ENCODE measurements at places on chromosomes 5 and 9. TPM values are rescaled to one million over a fixed set of nuclear protein-coding genes. Genes with fewer than 3 reads are reported as not detected.

Gene GRXCR2
- not detected for total RNA-seq

Gene ZDHHC11
- 14.5 TPM for total RNA-seq

Gene MARCHF3
- total RNA-seq = 3.1 TPM

Gene SNCAIP
- total RNA-seq = 10.2 TPM

Gene IRX1
- total RNA-seq = 24.8 TPM

DNA sequence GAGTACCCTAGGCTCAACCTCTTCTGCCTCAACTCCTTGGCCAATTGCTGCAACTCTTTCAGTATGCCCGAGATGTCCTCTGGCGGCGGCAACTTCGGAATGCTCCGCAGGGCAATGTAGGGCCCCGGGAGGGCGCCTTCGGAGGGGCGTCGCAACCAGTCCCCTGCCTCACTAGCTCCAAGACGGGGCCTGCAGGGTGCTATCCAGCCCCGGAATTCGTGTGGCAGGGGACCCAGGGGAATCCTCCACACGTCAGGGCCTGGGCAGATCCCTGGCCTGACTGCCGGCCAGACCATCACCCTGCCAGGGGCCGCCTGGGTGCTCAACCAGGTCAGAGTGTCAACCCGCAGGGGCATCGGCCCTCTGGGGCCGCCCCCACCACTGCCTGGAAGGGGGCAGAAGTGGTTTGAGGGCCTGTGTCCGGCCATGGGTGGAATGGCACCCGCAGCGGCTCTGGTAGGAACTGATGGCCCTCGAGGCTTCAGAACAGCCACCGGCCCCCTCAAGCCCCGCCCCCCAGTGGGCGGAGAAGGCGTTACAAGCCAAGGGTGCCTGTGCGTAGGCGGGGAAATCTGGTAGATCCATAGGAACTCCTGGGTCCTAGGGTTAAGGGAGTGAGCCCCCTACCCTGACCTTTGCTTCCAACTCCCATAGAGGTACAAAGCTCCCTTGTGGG is at the start of gene POU5F2:
POU5F2 (minus strand) TSS at position 465 of the 676 bp plus-strand sequence; CDS start at position 428, 37 bp downstream.
- DNase-seq = no peak
- no peak within 1 kb of the TSS for H3K4me3 ChIP-seq
- H3K4me1 ChIP-seq = no peaks in the 10 kb centered on the region
- no peaks in the 10 kb centered on the region for H3K27me3 ChIP-seq
- H3K36me3 ChIP-seq = peaks cover 21% of the 10 kb centered on the region

DNA sequence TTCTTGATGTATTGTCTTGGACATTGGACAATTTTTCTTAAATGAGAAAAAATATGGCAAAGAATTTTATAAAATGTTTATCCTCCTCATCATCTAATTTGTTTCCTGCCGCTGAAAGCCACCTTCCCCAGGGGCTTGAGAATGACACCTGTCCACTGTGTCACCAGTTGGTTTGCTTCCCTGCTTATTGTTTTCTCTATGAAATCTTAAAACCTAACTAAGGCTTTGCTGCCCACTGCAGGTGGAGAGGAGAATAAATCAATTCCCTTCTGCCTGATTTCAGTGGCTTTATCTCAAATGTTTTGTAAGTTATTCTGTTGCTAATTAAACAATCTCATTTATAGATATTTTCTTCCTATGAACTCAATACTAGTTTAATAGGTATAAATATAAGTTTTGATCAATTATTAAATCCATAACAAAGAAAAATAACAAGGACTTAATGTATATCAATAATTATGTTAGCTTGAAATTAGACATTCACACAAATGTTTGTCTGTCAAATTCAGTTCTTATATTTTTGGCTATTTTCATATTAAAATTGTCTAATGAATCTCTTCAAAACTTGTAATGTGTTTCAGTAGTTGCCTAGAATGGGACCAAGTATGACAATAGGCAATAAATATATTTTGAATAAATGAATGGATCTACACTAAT is 822.5 kb downstream of the PTPRD start:
- H3K4me1 ChIP-seq = no peaks in the 10 kb centered on the region
- H3K36me3 ChIP-seq = no peaks in the 10 kb centered on the region
- H3K27me3 ChIP-seq = no peaks in the 10 kb centered on the region
- peak; percentile 43 for DNase-seq
- H3K4me3 ChIP-seq = no peak overlapping the region

DNA sequence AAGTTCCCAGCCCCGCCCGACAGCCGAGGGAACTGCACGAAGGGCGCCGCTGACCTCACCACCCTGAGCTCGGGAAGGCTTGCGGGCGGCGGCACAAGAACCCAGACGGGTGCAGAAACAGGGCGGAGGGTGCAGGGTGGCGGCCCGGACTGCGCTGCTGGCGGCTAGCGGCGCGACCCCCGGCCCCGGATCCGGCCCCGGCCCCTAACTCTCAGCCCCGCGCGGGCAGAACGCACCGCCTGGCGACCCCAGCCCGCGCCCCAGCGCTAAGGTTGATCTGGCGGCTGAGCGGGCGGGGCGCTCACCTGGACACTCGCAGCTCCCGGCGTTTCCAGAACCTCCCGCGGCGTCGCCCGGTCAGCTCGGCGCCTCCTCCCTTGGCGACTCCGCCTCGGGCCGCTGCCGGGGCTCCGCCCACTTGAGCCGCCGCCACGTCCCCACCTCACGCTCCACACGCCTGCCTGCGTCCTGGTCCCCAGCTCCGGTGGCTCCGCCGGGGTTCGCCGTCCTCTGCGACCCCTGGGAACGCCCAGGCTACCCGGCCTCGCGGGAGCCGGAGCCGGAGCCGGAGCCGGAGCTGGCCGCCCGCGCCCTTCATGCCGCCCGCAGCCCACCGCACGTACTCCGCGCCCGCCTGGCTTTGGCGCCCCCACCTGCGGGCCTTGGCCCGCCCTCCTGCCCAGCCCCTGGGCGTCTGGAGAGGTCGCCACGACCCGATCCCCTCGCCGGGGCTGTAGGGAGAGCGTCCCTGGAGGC is at the start of gene P4HA2:
P4HA2 (minus strand) TSS at position 369 of the 756 bp plus-strand sequence. CDS start 9,227 bp downstream, outside the sequence.
- H3K4me3 ChIP-seq = peak within 1 kb of the TSS; percentile 74
- H3K36me3 ChIP-seq = no peaks in the 10 kb centered on the region
- H3K4me1 ChIP-seq = peaks cover 5% of the 10 kb centered on the region
- H3K27ac ChIP-seq = no peak within 1 kb of the TSS

DNA sequence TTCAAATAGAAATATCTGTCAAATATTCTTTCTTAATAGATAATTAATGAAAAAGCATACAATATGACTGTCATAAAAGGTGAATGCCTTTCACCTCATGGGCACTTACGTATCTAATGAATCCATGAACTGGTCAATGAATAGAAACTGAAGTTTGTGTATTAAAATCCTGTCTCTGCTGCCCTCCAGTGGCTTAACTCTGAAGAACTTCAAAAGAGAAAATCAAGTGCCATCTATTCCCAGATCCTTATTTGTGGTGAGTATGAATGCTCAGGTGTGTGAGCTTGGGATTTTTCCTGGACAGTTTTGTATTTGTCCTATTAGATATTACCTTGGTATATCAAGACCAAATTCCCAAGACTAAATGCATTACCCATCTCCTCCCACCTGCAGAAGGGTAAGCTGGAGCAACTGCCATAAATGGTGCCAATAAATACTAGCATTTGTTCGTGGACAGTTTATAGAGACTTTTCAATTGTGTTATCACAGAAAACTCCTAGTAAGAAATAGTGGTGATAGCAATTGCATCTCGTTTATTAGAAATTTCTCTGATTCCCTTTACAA is 44.0 kb upstream of the SVEP1 start:
- peak; percentile 58 for DNase-seq
- H3K27me3 ChIP-seq = peaks cover 6% of the 10 kb centered on the region
- no peak overlapping the region for H3K4me3 ChIP-seq
- H3K4me1 ChIP-seq = no peaks in the 10 kb centered on the region
- no peak overlapping the region for H3K27ac ChIP-seq

DNA sequence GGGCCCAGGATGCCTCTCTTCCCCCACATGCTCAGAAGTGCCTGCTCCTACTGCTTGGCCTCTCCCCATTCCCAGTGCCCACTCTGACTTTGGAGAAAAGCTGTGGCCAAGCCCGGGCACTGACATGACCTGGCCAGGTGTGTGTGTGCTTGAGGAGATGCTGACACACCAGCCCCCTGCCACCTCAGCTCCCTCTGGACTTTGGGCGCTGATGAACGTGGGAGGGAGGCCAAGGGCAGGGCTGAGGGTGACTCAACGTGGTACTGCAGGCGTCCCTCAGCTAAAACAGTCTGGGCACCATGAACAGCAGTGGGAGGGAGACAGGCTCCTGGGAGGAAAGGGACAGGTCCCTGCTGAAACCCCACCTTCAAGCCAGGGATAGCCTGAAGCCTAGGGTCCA is 3.9 kb downstream of the TRIM36 start:
- no peak overlapping the region for H3K4me3 ChIP-seq
- no peak for DNase-seq
- peaks cover 9% of the 10 kb centered on the region for H3K4me1 ChIP-seq
- H3K36me3 ChIP-seq = peaks cover 40% of the 10 kb centered on the region

DNA sequence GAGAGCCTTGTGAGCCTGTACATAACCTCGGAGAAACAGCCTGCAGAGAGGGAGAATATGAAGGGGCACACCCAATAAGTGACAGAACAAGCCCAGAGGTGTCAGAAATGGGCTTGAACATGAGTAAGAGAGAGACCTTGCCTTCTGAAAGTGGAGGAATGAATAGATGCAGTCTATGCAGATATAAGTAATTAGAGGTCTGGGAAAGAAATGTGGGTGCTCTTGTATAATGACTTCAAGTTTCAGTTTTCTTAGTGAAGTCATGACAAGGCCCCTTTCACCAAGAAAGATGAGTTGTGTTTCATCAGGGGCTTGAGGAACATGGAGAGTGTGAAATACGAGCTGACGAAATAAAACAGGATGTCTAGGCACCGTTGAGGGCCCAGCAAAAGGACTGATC is 15.1 kb downstream of the GRAMD2B start:
- no peak for DNase-seq
- no peaks in the 10 kb centered on the region for H3K27me3 ChIP-seq
- no peak overlapping the region for H3K4me3 ChIP-seq
- peaks cover 8% of the 10 kb centered on the region for H3K4me1 ChIP-seq
- peaks cover 18% of the 10 kb centered on the region for H3K36me3 ChIP-seq
